SHP77 (cell line): ENCODE measurements at places on chromosomes 2 and 18.
A peak's percentile ranks its signal among the peaks of the same experiment; 100 is the strongest.

- no peak for DNase-seq
Observed at GRCh38 chr18:13513481-13513880, 212.9 kb downstream of the FAM210A start.

DNA sequence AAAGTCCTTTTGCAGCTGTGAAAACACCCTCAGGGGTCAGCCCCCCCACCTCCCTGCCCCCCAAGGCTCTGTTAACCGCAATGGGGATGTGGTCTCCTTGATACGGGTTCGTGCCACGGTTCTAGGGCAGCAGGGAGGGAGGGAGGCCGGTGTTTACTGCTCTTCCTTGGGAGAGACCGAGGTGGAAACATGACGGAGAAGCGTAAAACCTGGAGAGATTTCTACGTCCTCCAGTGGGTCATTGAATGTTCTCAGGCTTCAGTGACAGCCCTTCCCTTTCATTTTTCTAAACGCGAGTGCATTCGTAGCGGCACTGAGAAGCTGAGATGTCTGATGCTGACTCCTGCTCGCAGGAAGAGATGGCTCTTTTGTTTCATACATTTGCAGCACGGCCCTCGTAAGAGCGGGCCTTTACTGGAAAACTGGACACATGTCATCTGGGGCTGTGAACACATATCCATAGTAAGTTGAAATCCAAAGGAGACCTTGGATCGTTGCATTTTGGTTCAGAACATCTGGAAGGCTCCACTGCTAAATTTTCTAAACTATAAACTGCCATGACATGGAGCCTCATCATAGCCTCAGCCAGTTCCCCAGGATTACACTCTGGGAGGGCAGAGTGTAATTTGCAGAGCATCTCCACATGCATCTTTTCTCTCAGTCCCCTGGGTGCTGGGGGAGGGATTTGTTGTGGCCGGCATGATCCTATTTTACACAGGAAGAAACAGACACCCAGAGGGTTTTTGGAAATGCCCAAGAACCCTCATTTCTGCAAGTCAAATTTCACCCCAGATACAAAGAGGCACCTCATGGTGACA lies 40.6 kb upstream of the HDAC4 start:
- DNase-seq: no peak

GRCh38 chr2:68663371-68664156 lies 20.2 kb downstream of the PROKR1 start:
- no peak for DNase-seq

- no peak for DNase-seq
Observed at GRCh38 chr2:203936535-203936934, at the start of gene ICOS. ICOS (plus strand) TSS chr2:203936763; CDS start chr2:203936815, 52 bp downstream.

- peak; percentile 86 for DNase-seq
Observed at GRCh38 chr2:128304715-128305554, 13.7 kb downstream of the HS6ST1 start.

GRCh38 chr18:37537868-37538525 lies 27.6 kb downstream of the CELF4 start:
- no peak for DNase-seq

- peak; percentile 54 for DNase-seq
Observed at GRCh38 chr2:98702127-98702802, 28.7 kb downstream of the MGAT4A start.

DNA sequence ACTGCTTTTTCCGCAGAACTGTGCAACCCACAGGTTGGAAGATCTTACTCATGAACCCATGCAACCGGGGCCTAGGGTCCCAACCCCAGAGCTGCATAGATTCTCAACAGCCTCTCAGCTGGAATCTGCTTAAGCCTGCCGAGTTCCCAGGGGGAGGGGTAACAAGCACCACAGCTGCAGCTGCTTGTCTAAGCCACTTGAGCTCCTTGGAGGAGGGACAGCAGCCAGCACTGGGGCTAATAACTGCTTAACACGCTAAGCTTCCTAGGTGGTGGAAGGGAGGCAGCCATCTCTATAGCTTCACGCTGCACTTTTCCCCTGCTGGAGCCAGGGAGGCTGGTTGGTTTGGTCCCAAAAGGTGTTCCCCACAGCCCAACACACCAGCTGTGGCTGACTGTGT lies 311.6 kb downstream of the DSC3 start:
- no peak for DNase-seq

DNA sequence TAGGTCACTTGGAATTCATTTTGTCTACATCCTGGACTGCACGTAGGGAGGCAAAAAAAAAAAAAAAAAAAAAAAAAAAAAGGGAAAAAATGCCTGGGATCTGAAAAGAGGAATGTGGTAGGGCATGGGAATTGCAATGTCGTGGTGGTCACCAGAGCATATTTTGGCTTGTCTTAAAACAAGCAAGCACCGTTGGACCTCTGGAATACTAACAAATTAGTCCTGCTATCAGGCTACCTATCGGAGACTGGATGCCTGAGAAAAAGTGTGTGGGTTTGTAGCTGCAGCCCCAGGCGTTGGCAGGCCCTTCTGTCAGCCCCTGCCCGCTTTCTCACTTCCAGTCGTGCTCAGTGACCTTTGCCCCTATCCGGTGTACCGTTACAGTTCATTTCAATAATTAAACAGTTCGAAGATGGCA lies 588.5 kb upstream of the ZEB2 start:
- DNase-seq: no peak

DNA sequence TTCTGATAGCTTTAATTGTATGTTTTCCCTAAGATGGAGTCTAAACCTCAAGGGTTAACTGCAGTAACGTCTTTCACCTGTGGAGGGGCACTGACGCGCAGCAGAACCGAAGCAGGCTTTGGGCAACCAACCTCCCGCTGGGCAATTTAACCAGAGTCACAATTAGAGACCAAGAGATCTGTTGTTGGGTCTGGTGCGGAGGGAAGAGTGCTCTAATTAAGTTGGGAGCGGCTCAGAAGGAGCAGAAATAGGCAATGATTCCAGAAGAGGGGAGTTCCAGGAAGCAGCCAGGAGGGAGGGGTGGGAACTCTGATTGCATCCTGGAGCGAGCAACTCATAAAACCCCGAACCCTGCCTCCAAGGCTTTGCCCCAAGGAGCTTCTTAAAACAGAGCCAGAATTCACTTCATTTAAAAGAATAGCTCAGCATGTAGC lies 245.8 kb downstream of the PAX3 start:
- DNase-seq: no peak

DNA sequence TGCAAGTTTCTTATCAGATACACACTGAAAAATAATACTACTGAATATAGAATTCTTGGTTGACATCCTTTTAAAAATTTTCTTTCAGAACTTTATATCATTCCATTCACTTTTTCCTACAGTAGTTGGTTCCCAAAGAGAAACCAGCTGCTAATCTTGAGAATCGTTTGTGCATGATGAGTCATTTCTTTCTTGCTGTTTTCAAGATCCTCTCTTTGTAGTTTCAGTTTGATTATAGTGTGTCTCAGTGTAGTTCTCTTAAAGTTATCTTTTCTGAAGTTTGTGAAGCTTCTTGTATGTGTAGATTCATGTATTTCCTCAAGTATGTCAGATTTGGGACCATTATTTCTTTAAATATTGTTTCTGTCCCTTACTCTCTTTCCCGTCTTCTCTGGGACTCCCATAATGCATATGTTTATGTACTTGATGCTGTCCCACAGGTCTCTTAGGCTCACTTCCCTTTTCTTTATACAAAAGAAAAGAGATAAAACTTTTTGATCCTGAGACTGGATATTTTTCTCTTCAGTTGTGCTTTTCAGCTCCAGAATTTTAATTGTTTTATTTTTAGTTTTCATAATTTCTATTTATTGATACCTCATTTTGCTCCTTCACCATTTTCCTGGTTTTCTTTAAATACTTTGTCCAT lies 801.0 kb downstream of the TDRD15 start:
- DNase-seq: no peak

- DNase-seq: no peak
Observed at GRCh38 chr18:54888933-54889332, 60.7 kb downstream of the RAB27B start.

DNA sequence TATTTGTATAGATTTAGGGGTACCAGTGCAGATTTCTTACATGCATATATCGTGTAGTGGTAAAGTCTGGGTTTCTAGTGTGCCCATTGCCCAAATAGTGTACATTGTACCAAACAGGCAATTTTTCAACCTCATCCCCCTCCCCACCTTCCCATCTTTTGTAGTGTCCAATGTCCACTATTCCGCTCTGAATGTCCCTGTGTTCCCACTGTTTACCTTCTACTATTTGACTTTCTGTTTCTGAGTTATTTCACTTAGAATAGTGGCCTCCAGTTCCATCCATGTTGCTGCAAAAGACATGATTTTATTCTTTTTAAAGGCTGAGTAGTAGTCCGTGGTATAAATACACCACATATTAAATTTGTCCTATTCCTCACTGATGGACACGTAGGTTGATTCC lies 132.9 kb downstream of the FTCDNL1 start:
- no peak for DNase-seq

DNA sequence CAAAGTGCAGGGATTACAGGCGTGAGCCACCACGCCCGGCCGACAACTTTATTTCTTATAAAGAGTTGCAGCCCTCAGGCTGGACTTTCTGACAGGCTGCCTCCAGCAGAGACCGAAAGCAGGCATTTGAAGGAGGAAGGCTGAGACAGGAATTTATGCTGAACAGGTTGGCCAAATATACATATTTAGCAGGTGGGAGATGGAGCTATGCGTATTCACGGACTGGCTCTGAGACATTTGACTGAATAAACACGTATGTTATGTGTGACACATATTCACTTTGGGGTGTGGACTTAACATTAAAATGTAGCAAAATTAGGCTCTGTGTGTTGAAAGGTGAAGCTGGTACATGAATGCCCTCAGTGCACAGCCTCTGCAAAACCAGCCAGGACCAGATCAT lies 65.9 kb downstream of the SNTG2 start:
- no peak for DNase-seq

- no peak for DNase-seq
Observed at GRCh38 chr18:60099709-60100108, 199.9 kb downstream of the PMAIP1 start.

GRCh38 chr18:46293742-46294181 lies 189.6 kb downstream of the HAUS1 start:
- DNase-seq: no peak

- DNase-seq: no peak
Observed at GRCh38 chr18:2219706-2220105, 351.6 kb downstream of the METTL4 start.
